Kidney tubule cell (primary cell): ENCODE measurements at places on chromosomes 3 and 15.

- DNase-seq = no peak
Measured at GRCh38 chr3:54237109-54237508, 114.8 kb downstream of the CACNA2D3 start.

- no peak for DNase-seq
Measured at GRCh38 chr15:41603411-41603935, 44.5 kb downstream of the TYRO3 start.

GRCh38 chr15:65204931-65205660 lies 6.2 kb downstream of the CILP start:
- no peak for DNase-seq

GRCh38 chr3:140153736-140154135 lies 218.8 kb downstream of the CLSTN2 start:
- DNase-seq = no peak

- no peak for DNase-seq
Measured at GRCh38 chr15:43144512-43144911, 11.1 kb downstream of the TMEM62 start.

GRCh38 chr3:126024049-126024854 lies 55.3 kb downstream of the ROPN1B start:
- no peak for DNase-seq
